ENCODE measurements at places on chromosomes 5 and 9. TPM values are rescaled to one million over a fixed set of nuclear protein-coding genes. Genes with fewer than 3 reads are reported as not detected.

SETX gene
- 43.3 TPM for total RNA-seq

ZNG1E gene
- 31.6 TPM for total RNA-seq

TLX3 gene
- 2.1 TPM for total RNA-seq

GABRB2 gene
- total RNA-seq: 2.5 TPM

GRCh38 chr5:40367255-40367654 is 312.5 kb upstream of the PTGER4 start:
- no peak overlapping the region for H3K4me3 ChIP-seq
- H3K36me3 ChIP-seq: no peaks in the 10 kb centered on the region
- no peak overlapping the region for H3K27ac ChIP-seq
- H3K4me1 ChIP-seq: no peaks in the 10 kb centered on the region

GRCh38 chr9:137970686-137971476 is 93.3 kb downstream of the CACNA1B start:
- peak; percentile 62 for DNase-seq
- H3K4me3 ChIP-seq: no peak overlapping the region
- no peaks in the 10 kb centered on the region for H3K27me3 ChIP-seq
- H3K27ac ChIP-seq: no peak overlapping the region
- H3K36me3 ChIP-seq: no peaks in the 10 kb centered on the region
- peaks cover 8% of the 10 kb centered on the region for H3K4me1 ChIP-seq

DNA sequence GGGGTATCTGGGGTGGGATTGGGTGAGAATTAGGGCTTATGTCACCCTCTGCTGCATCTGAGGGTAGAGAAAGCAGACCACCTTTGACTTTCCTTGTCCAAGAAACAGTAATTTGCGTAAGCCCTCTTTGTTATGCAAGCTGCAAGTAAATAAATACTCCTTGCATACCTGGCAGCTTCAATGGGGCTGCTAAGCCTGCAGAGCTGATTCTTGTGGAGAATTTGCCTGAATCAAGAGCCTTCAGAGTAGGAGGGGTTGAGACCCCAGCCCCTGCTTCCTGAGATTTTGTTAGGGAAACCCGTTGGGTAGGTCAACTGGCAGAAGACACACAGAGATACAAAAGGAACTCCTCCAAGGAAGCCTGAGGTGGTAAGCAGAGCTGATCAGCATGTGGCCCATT is 515.1 kb downstream of the DMAC1 start:
- no peak overlapping the region for H3K27ac ChIP-seq
- H3K27me3 ChIP-seq: peaks cover 3% of the 10 kb centered on the region
- no peaks in the 10 kb centered on the region for H3K4me1 ChIP-seq
- H3K36me3 ChIP-seq: no peaks in the 10 kb centered on the region
- no peak overlapping the region for H3K4me3 ChIP-seq

All from type B pancreatic cell (in vitro differentiated cells).